GM13977 (cell line): ENCODE measurements at places on chromosomes 7 and 10.

DNA sequence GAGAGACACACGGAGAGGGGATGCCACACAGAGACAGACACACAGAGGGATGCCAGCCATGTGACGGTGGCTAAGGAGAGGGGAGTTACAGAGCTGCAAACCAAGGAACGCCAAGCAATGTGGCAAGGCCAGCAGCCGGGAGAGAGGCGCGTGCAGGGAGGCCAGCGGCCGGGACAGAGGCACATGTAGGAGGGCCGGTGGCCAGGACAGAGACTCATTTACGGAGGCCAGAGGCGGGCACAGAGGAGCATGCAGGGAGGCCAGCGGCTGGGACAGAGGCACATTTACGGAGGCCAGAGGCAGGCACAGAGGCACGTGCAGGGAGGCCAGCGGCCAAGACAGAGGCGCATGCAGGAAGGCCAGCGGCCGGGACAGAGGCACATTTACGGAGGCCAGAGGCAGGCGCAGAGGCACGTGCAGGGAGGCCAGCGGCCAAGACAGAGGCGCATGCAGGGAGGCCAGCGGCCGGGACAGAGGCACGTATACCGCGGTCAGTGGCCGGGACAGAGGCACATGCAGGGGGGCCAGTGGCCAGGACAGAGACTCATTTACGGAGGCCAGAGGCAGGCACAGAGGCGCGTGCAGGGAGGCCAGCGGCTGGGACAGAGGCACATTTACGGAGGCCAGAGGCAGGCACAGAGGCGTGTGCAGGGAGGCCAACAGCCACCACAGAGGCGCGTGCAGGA, 40.4 kb downstream of the INSIG1 start:
- no peak for DNase-seq

DNA sequence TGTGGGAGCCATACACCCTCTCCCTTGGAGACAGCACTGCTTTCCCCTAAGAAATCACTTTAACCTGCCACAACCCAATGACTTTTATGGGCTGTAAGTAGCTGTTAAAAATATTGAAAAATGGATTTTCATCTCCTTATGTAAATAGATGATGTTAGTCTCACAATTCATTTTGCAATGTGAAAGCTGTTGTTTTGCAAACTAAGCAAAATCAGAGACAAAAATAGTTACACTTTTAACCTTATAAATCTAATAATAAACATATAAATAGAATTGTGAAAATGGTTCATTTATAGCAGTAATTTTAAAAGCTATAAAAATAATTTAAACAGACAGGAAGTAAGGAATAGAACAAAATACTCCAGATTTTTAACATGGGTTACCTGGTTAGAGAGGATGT, 268.8 kb upstream of the MAGI2 start:
- DNase-seq = no peak

GRCh38 chr10:75980419-75981002, 549.1 kb downstream of the LRMDA start:
- DNase-seq = no peak

DNA sequence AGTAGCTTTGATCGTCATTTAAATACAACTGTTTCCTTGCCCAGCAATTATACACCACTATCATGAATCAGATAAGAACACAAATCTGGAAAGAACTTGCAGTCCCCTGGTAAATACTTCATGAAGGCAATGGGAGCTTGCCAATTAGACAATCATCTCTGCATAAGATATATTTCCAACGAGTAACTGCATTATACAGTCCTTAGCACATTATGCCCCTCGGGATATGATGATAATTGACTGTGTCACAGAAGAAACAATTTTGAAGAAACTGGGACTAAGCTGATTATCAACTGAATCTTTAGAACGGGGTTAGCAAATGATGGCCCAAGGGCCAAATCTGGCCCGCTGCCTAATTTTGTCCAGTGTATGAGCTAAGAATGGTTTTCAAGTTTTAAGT, 155.7 kb downstream of the TRIL start:
- no peak for DNase-seq
